ENCODE measurements at places on chromosomes 2 and 18.

DNA sequence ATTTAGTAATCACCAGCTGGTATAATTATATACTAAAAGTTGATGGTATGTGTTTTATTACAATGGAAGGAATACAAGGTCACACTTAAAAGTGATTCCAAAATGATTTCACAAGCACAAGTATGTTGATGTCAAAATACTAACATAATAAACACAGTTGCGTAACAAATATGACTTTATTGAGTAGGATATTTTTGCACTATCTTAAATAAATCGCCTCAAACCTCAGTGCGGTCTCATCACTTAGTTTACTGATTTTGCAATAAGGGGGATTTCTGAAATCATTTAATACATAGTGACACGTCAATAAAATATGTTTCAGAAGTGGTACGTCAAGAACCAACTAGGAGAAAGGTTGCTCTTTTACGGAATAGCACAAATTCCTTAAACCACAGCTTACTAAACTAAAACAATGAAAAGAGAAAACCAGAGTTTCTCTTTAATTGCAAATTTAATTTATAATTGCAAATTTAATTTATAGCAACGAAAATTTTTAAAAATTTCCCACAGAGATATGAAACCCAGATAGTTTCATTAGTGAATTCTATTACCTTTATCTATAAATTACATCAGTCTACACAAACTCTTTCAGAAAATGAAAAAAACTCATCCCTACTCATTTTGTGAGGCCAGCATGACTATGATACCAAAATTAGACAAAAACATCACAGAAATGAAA, 304.0 kb upstream of the REG3G start:
- DNase-seq = no peak

GRCh38 chr2:44886414-44886813, 55.1 kb upstream of the SIX3 start:
- DNase-seq = no peak

GRCh38 chr2:213167271-213167930, 16.0 kb upstream of the IKZF2 start:
- DNase-seq = no peak

DNA sequence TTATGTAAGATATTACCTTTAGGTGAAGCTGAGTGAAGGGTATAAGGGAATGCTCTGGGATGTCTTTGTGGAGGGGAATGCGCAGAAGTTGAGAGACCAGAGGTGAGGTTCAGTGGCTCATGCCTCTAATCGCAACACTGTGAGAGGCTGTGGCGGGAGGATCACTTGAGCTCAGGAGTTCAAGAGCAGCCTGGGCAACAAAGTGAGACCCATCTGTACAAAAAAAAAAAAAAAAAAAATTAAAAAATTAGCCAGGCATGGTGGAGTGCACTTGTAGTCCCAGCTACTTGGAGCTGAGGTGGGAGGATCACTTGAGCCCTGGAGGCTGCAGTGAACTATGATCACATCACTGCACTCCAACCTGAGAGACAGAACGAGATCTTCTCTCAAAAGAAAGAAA, 57.3 kb upstream of the SP3 start:
- no peak for DNase-seq

DNA sequence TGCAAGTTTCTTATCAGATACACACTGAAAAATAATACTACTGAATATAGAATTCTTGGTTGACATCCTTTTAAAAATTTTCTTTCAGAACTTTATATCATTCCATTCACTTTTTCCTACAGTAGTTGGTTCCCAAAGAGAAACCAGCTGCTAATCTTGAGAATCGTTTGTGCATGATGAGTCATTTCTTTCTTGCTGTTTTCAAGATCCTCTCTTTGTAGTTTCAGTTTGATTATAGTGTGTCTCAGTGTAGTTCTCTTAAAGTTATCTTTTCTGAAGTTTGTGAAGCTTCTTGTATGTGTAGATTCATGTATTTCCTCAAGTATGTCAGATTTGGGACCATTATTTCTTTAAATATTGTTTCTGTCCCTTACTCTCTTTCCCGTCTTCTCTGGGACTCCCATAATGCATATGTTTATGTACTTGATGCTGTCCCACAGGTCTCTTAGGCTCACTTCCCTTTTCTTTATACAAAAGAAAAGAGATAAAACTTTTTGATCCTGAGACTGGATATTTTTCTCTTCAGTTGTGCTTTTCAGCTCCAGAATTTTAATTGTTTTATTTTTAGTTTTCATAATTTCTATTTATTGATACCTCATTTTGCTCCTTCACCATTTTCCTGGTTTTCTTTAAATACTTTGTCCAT, 801.0 kb downstream of the TDRD15 start:
- DNase-seq = no peak

GRCh38 chr18:49645841-49646351, 84.0 kb downstream of the LIPG start:
- DNase-seq = no peak

GRCh38 chr2:192498747-192499146, 304.0 kb upstream of the TMEFF2 start:
- DNase-seq = no peak

GRCh38 chr2:16729335-16729734, 63.7 kb upstream of the CYRIA start:
- no peak for DNase-seq

GRCh38 chr2:175744000-175744399, 258.1 kb downstream of the LNPK start:
- no peak for DNase-seq

- DNase-seq = no peak
Measured at GRCh38 chr2:43142921-43143438, 83.4 kb downstream of the ZFP36L2 start.

DNA sequence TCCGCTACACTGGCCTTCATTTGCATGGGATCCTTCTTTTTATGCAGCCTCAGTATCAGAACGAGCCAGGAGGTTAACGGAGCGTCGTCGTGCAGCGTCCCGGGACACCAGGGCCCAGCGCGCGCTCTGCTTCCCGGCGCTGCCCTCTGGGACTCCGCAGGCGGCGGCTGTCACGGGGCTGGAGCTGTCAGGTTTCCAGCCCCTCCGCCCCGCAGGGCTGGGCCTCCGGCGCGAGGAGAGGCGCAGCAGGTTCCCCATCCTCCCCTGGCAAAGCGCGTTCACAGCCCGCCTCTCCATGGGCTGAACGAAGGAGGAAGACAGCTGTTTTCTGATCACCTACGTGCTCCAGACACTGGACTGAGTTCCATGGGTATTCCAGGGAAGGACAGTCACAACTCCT, 12.5 kb upstream of the PAX8 start:
- DNase-seq = no peak

GRCh38 chr2:117555965-117556364, 258.5 kb upstream of the DDX18 start:
- DNase-seq = no peak

- DNase-seq = no peak
Measured at GRCh38 chr2:111702804-111703196, 181.2 kb downstream of the ANAPC1 start.

DNA sequence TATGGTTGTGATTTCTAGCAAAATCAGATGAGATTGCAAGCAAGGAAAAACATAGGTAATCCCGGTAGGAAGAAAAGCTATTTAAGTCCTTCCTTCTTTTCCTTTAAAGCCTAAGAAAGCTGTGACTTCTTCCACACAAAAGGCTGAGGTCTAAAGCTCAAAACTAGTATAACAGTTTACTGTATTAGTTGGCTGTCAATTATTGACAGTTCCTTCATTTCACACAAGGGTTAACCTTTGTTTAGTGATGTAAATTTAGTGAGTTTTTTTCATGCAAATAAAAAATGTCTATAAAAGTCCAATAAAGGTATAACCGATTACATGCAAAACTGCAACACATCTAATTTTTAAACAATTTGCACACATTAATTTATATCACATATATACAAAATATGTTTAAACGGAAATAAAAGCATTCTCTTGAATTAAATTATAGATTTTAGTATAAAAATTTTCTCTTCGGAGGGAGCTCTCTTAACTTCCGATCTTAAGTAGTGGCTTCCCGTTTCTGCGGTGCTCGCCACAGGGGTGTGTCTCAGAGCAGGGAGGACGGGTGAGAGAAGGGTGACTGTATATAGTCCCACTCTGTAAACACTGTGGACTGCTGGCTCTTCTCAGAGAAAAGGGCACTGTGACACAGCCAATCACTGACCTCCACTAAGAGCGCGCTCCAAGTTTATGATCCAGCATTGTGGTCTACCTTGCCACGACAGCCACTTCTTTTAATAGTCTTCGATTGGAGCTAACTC, 33.4 kb downstream of the TTR start:
- no peak for DNase-seq

- no peak for DNase-seq
Measured at GRCh38 chr2:67574230-67574629, 177.1 kb downstream of the ETAA1 start.

GRCh38 chr2:86783615-86784339, 6.9 kb downstream of the CD8A start:
- DNase-seq = no peak

GRCh38 chr2:36444216-36444936, 88.8 kb downstream of the CRIM1 start:
- DNase-seq = no peak

DNA sequence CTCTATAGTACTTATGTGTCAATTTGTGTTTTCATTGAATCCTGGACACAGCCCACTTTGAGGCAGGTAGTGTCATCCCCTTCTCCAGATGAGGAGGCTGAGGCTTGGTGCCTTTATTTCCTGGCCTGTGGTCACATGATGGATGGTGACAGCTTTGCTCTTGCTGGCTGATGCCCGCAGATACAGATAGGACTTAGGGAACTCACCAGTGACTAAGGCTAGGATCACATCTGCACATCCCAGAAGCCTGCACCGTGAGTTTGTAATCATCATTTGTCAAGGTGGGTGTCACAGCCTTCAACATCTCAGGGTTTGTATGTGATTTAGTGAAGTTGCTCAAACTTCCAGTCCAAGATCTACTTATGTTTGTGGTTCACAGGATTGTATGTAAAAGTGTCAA, 295.1 kb upstream of the RAB12 start:
- DNase-seq = no peak

DNA sequence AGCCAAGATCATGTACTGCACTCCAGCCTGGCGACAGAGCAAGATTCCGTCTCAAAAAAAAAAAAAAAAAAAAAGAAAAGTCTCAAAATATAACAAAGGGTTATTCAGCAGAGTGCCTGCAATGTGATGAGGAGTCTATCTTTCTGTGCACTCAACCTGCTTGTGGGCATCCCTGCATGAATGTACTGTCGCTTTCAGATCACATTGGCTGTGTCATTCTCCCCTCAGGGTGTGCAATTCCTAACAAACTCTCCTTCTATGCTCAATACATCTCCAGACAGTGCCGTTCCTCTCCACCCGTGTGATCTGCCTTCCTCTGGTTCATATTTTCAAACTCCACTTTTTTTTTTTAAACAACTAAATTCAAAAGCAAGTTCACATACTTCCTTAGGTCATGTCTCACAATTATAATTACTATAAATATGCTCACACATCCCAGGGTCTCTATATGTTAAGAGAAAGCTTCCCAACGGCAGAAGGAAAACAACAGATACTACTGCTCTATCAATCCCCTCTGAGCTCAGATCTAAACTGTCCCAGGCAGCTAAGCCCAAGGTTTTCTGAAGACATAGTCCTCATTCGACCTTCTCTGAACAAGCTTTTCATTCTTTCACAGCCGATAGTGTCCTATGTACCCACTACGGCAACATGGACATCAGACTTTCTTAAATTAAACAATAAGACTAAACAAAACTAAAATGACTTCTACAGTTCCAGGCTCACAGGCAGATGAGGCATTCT, 35.2 kb downstream of the PTMA start:
- no peak for DNase-seq

- no peak for DNase-seq
Measured at GRCh38 chr2:217193431-217194340, 333.8 kb upstream of the TNP1 start.

GRCh38 chr2:107363806-107364205, 462.9 kb upstream of the RGPD4 start:
- DNase-seq = no peak

DNA sequence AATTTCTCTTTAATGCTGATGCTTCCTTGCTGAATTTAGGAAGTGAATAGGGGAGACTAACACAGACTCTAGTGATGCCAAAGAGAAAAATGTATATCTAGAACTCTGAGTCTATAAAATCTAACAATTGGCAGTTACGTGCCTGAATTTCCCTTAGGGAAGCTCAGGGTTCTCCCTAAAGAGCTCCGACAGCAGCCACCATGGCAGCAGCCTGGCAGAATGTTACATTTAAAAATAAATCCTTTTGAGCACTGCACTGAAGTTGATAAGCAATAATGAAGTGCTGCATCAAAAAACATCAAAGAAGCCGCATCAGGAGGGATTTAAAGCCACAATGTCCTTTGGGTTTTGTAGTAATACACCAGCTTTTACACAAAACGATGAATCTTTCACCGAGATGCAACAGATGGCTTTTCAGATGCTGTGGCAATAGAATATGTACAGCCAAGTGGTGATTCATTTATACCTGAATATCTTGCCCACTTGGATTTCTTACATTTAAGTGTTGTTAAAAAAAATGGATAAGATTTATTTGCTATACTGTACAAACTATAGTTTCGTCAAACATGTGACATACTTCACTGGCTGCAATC, 291.2 kb upstream of the SESTD1 start:
- no peak for DNase-seq

GRCh38 chr2:193561054-193561453, 1366.3 kb upstream of the TMEFF2 start:
- DNase-seq = no peak

DNA sequence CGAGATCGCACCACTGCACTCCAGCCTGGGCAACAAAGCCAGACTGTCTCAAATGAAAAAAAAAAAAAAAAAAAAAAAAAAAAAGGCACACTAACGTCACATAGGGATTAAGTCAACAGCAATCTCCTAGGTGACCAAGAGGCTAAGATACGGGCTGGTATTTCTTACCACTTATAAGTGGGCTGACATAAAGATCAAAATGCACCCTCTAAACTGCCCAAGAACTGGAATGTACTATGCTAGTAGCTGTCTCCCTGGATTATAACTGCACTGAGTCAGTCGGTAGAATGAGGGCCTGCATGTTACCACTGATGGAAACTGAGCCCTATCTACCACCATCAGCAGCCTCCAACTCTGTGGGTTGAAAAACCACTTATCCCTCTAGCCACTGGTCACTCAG, 80.6 kb downstream of the KLF7 start:
- no peak for DNase-seq

GRCh38 chr2:31314761-31315160, 80.8 kb downstream of the EHD3 start:
- no peak for DNase-seq

GRCh38 chr2:47510745-47511144, 107.8 kb downstream of the MSH2 start:
- DNase-seq = no peak

- no peak for DNase-seq
Measured at GRCh38 chr18:7830468-7830867, 263.4 kb downstream of the PTPRM start.

DNA sequence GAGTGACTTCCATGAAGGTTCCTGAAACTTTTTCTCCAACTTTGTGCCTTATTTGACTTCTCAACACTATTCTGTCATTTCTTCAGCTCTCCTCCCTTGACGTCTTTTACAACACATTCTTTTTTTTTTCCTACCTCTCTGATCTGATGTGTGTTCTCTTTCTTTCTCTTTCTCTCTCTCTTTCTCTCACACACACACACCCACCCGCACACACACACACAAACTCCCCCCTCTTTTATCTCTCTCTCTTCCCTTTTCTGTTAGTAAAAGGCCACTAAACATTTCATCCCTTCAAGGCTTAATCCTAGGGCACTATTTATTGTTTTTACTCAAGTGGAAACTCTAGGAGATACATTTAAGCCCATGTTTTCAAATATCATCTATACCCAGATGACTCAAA, 107.8 kb upstream of the CNTNAP5 start:
- no peak for DNase-seq

GRCh38 chr2:186607660-186608324, 17.9 kb downstream of the ITGAV start:
- no peak for DNase-seq

GRCh38 chr2:218885981-218886947, 5.6 kb downstream of the WNT10A start:
- DNase-seq = no peak

All from stimulated activated CD8-positive, alpha-beta memory T cell treated with anti-CD3 and anti-CD28 coated beads, Interleukin-4, amount 100 ng/mL, for 4 hours (primary cell).